ENCODE measurements at places on chromosomes 3 and 15.

DNA sequence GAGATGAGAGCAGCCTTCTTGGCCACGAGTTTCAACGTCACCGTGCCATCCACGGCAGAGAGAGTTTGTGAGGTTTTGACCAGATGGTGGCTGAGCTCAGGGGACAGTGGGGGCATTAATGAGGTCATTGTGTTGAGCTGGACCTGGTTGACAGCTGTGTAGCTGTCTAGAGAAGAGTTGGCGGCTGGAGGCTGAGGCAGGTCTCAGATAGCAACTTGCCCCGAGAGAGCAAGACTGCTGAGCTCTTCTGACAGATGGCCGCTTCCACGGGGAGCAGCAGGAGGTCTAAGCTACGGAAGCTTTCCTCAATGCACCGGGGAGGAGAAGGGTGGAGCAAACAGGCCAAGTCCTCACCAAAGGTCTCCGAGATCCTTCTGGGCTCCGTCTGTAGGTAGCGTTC is 44.8 kb upstream of the EIF5A2 start:
- peak; percentile 72 for DNase-seq

DNA sequence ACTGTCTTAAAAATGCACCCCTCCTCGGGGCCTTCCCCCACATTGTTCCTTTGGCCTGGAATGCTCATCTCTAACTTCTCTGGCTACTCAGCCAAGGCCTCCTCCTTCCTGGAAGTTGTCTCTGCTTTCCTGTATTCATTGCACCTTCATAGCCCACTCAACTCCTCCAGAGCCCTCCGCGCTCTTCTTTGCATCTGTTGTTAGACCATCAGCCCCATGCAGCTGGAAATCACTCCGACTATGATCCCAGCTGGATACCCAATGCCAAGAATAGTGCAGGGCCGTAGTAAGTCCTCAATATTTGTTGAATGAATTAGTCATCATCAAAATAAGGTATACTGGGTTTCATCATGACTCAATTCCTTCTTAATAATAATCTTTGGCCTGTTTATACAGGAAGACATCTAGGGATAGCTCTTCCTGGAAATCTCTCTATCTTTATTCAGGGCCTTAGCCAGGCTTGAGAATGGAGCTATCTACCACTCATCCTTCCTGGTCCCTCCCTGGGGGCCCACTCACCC is 112.7 kb downstream of the SYNPR start:
- DNase-seq = no peak

- DNase-seq = no peak
Measured at GRCh38 chr3:66644549-66644948, 143.7 kb upstream of the LRIG1 start.

DNA sequence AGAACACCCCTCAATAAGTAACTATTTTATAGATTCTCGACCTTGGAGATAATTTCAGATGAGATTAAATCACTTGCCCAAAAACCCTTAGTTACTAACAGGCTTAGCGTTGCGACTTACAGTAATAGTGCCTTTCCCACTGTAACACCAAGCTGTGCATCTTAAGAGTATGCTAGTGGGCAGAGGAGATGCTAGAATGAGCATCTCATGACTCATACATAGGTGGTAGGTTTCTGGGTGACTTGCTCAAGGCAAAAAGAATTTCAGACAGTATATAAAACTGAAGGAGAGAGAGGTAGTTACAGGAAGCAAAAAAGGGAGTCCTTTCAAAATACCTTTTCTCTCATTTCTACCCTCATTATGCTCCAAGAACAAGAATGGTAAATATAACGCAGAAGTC is 3.9 kb downstream of the KATNBL1 start:
- DNase-seq = no peak

DNA sequence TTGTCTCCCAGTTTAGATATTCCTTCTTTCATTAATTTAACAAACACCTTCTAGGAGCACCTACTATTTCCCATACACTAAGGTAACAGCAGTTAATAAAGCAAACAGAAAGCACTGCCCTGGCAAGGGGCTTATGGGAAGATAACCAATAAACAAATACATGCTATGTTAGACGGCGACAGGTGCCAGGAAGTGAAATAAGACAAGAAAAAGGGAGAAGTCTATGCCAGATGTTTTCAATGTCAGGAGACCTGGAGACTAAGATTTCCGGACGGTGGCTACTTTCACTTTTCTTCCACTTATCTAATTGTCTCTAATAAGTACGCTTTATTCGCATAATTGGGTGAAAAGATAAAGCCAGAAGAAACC is 32.5 kb upstream of the ZNF445 start:
- DNase-seq = peak; percentile 75

DNA sequence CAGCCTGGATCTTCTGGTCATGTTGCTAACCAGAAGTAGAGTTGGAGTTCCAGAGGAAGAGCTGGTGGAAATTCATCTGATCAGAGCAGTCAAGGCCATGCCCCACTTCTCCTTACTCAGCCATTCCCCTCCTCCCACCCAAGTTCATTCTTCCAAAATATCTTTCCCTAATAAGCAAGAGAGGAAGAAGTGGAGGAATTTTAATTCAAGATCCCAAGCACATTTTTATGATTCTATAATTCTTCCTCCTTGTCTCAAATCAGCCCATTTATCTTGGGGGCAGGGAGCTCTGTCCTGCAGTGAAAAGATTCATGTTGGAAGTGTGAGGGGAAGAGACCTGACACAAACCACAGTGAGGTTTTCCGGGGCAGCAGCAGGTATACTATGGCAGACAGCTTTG is 85.0 kb upstream of the GALNT15 start:
- DNase-seq = no peak

- DNase-seq = no peak
Measured at GRCh38 chr3:78831446-78831972, 936.3 kb downstream of the ROBO1 start.

DNA sequence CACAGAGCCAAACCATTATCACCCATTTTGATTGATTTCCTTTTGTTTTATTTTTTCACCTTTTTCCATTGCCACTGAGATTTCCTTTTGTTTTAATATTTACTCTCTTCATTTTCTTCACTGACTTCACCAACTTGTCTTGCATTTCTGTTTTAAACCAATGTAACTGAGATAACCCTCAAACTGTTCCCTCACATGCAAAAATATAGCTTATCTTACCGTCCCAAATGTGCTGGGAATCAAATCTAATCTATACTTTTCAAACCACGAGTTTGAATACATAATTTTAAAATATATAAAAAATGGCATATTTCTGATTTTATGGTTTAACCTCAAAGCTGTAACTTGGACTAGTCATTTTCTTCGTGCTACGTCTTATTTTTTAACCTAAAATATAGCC is 143.8 kb downstream of the PLD1 start:
- no peak for DNase-seq

Measured in myocyte (in vitro differentiated cells).